Breast epithelium (tissue), 4 donors: ENCODE measurements at places on chromosomes 11 and 22.

DNA sequence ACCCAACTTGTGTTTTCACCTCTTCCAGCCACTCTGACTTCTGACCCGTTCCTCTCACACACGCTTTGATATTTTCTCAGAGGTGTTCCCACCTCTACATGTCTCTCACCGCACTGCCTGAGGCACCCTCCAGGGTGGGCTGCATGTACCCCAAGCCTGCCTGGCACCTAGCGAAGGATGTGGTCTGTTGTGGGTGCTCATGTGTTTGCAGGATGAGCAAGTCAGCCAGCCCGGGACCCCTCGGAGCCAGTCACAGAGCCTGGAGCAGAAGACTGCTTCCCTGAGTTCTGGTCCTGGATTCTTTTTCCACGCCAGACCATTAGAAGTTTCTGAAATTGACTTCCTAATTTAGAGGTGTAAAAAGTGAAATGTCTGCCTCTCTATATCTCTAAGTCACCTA is 3.8 kb downstream of the GTSE1 start:
- peaks cover 3% of the 10 kb centered on the region for H3K4me1 ChIP-seq
- H3K27me3 ChIP-seq = no peaks in the 10 kb centered on the region
- H3K4me3 ChIP-seq = no peak overlapping the region
- no peak for DNase-seq
- no peak overlapping the region for H3K27ac ChIP-seq

GRCh38 chr11:30853439-30853838 is 267.3 kb upstream of the MPPED2 start:
- no peaks in the 10 kb centered on the region for H3K27me3 ChIP-seq
- no peaks in the 10 kb centered on the region for H3K36me3 ChIP-seq
- H3K27ac ChIP-seq = no peak overlapping the region

DNA sequence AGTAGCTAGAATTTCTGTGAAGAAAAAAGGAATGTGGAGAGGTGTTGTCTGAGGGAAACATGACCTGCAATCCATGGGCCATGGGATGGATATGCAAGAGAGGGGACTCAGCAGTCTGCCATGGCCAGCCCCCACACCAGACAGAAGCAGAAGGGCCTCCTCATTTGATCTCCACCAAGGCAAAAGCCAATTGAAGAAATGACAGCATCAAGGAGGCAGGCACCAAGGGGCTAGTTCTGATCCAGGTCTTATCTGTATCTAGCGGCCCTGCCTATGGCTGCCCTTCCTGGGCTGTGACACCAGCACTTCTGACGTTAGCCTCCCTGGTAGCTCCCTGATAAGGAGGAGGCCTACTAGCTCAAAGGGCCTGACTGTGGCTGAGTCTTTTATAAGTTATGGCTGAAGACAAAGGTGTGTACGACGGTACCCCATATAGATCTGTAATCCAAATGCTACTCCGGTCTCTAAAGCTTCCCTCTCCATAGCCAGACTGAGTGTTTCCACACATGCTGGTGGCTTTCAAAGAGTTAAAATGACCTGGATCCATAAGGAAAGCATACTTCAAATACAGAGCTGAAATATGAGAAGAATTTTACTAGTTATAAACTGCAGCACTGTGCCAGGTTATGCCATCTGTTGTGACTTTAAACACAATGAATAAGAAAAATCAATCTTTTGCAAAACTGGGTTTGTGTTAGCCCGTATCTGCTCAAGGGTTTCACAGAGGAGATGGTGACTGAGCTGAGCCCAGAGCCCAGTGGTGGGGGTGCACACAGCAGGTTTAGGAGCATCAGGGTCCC is 34.4 kb downstream of the HIRA start:
- no peak overlapping the region for H3K4me3 ChIP-seq
- H3K4me1 ChIP-seq = no peaks in the 10 kb centered on the region
- H3K27ac ChIP-seq = no peak overlapping the region
- DNase-seq = no peak
- no peaks in the 10 kb centered on the region for H3K27me3 ChIP-seq

DNA sequence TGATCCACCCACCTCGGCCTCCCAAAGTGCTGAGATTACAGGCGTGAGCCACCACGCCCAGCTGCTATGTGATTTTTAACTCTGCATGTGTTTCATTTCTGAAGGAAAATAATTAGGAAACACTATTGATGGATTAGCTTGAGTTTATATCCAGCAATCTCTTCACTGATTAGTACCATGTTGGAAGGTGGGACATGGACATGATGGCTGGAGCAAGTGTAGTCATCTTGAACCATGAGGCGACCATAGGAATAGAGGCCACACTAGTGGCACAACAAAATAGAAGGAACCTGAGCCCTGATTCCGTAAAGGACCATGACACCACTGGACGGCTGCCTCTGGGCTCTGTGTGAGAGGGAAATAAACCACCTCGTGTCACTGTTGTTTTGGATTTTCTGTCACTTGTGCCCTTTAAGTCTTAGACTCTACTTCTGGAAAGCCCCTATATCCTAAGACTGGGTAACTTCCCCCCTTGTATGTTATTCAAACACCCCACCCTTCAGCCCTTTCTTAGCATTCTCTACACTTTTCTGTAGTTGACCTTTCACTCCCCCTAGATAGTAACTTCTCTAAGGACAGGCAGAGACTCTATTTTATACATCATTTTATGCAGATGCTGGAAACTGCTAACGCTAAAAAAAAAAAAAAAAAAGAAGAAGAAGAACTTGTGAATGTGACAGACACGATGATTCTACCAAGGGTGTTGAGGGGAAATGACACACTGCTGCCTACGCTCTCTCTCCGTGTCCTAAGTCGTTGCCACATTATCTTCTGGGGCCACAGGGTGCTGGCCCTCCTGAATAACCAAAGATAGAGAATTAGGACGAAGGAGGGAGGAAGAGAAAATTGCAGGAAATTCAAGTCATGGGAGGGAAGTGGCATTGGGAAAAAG is 2.7 kb upstream of the VPS37C start:
- H3K27ac ChIP-seq = peak overlapping the region; percentile 67
- no peak overlapping the region for H3K4me3 ChIP-seq
- DNase-seq = no peak
- H3K4me1 ChIP-seq = no peaks in the 10 kb centered on the region
- no peaks in the 10 kb centered on the region for H3K36me3 ChIP-seq

GRCh38 chr11:23688835-23689234 is 808.0 kb upstream of the LUZP2 start:
- H3K27ac ChIP-seq = no peak overlapping the region
- no peaks in the 10 kb centered on the region for H3K27me3 ChIP-seq
